DND-41 (cell line): ENCODE measurements at places on chromosomes 2 and 18.

DNA sequence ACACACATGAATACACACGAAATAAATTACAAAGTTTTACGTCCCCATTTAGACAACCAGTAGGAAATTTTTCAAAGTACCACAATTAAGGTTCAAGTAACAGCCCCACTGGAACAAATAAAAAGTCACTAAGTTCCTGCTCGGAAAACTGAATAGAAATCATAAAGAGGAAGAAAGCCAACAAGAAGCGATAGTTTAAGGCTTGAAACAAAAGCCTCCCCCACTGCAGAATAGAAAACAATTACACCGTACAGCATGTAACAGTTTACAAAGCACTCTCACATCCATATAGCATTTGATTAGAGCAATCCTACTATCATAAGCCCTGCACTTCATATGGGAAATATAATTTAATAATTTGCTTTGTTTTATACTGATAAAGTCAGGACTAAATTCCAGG lies 15.5 kb downstream of the KLF7 start:
- no peak for DNase-seq

- DNase-seq, result no peak
Measured at GRCh38 chr2:8620611-8621382, 61.1 kb upstream of the ID2 start.

DNA sequence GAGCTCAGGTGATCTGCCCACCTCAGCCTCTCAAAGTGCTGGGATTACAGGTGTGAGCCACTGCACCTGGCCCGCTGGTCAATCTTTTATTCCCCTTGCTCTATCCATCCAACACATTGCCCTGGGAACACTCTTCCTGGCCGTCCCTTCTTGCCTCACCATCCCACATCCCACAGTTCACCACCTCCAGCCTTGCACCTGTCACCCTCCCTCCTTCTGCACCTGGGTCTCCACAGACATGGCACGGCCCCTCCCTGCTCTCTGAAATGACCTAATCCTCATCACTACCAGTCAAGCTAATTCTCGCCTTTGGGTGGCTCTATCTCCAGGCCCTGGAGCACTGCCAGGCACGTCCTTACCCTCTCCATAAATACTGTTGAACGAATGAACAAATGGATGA lies 116.9 kb upstream of the TEX51 start:
- no peak for DNase-seq

DNA sequence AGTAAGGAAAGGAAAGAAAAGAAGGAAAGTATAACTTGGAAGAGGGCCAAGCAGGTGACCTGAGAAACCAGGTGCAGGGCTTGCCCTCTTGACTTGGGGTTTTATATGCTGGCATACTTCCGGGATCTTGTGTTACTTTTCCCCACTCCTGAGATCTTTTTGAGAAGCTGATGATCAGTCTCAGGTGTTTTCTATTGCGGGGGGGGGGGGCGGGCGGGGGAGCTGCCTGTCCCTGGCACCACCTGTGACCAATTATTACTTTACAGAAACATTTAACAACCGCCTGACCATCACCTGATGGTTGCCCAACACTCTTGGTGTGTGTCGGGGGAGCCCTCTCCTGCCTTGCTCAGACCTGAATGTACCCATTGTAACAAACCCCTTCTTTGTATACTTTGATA lies 6.9 kb upstream of the CASP10 start:
- DNase-seq, result no peak

DNA sequence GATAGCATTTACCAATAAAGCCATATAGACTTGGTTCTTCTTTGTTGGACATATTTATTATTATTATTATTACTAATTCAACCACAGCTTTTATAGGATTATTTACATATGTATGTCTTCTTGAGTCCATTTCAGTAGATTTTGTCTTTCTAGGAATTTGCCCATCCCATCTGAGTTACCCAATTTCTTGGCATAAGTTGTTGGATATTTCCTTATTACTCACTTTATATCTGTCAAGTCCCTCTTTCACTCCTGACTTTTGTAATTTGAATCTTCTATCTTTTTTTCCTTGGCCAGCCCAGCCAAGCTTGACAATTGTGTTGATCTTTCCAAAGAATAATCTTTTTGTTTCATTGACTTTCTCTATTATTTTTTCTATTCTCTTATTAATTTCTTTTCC lies 543.7 kb downstream of the SUCLG1 start:
- no peak for DNase-seq

DNA sequence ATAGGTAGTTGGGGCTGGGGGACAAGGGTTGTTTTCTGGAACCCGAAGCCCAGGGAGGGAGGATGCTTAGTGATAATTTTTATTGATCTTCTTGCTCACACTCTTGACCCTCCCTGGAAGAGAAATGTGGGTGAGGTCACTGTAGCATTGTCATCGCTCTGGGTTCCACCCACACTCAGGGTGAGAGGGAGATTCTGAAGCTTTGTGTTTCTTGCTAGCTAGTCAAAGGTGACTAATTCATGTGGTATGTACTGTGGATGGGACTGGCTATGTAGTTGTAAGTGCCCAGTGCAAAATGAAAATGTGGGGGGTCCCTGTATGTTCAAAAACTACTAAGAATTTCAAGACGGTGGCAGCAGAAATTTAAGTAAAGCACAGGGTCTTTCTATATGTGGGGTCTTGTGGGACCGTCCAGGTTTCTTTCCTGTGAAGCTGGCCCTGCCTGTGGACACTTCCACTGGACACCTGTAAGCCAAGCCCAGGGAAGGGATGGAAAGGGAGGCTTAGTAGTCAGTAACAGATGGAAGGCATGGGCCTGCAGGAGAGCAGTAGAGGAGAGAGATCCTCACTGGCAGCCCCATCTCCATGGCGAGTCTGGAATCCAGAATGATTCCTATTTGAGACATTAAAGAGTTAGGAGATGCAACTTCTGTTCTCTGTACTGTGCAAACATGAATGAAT lies 35.0 kb downstream of the TSN start:
- DNase-seq, result no peak
